ENCODE measurements at places on chromosomes 3 and 15. TPM values are rescaled to one million over a fixed set of nuclear protein-coding genes. Genes with fewer than 3 reads are reported as not detected.
A peak's percentile ranks its signal among the peaks of the same experiment; 100 is the strongest.

The CPEB1 gene
- total RNA-seq = 0.48 TPM

The MLF1 gene
- total RNA-seq = 2.9 TPM

The CLDN1 gene
- 1.6 TPM for total RNA-seq

The ALPK3 gene
- 0.46 TPM for total RNA-seq

The LTF gene
- total RNA-seq = not detected

The DLEC1 gene
- 0.43 TPM for total RNA-seq

The QTRT2 gene
- total RNA-seq = 27.5 TPM

DNA sequence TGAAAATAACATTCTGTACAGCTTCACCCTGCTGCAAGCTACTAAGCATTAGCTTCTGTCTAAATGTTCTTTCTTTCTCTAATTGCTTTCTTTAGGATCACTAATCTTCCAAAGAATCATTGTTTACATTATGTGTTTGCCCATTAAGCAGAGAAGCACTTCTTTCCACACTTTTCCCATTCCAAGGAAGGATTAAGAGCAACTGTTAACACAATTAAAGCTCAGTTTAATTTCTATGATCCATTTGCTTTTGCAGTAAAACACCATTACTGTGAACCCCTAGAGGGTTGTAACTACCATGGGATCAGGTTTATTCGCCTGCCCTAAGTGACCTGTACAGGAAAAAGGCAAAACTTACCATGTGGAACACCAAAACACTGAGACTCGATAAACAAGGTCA, 125.8 kb upstream of the ZNF385D start:
- H3K36me3 ChIP-seq = peaks cover 4% of the 10 kb centered on the region
- no peak overlapping the region for H3K27ac ChIP-seq
- no peaks in the 10 kb centered on the region for H3K4me1 ChIP-seq
- no peaks in the 10 kb centered on the region for H3K27me3 ChIP-seq

GRCh38 chr15:100760357-100760903, 119.2 kb upstream of the ALDH1A3 start:
- no peak overlapping the region for H3K27ac ChIP-seq
- no peak overlapping the region for H3K4me3 ChIP-seq
- no peak for DNase-seq
- no peaks in the 10 kb centered on the region for H3K36me3 ChIP-seq
- H3K27me3 ChIP-seq = peaks cover 37% of the 10 kb centered on the region
- H3K4me1 ChIP-seq = peaks cover 14% of the 10 kb centered on the region

DNA sequence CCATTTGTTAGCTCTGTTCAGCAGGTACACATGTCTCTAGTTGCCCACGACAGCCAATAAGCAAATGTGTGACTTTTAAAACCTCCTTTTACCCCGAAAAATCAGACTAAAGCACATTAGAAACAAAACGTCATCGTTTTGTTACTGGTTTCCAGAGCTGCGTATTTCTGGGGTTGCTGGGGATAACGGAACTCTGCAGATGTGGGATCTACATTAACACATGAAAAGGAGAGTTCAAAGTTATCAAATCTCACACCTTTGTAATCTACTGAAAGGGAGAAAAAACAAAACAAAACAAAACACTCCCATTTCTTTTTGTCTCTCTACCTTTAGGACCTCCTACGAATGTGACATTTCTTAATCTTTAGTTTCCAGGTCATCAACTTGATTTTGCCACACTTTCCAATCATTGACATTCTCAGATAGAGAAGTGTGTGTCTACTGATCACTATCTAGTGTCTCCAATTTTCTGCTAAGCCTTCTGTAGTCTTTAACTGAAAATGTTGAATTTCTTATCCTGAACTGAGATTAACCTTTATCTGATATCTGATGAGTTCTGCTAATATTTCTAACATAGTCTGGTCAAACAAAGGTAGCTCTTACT, 93.0 kb upstream of the TSPAN3 start:
- no peaks in the 10 kb centered on the region for H3K27me3 ChIP-seq
- H3K4me1 ChIP-seq = peaks cover 38% of the 10 kb centered on the region
- no peak overlapping the region for H3K27ac ChIP-seq
- no peak overlapping the region for H3K4me3 ChIP-seq
- DNase-seq = no peak

DNA sequence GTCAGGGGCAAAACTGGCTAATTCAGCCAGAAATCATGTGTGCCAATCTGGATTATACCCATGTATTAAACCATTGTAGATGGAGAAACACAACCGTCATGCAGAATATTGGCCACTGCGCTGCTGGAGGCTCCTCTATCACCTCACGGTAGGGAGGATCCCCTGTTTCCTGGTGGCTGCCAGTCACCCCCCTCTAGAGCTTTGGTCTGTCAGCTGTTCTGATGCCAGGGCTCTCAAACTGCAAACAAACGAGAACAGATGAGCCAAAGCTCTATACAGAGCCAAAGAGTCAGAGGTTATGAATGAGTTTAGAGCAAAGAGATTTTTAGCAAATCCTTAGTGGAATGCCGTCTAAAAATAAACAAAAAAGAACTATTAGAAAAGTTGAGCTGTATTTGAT, 62.5 kb downstream of the IL20RB start:
- H3K36me3 ChIP-seq = no peaks in the 10 kb centered on the region
- no peak overlapping the region for H3K27ac ChIP-seq
- no peaks in the 10 kb centered on the region for H3K27me3 ChIP-seq
- no peak overlapping the region for H3K4me3 ChIP-seq
- no peaks in the 10 kb centered on the region for H3K4me1 ChIP-seq

- peak; percentile 15 for DNase-seq
- no peaks in the 10 kb centered on the region for H3K36me3 ChIP-seq
- peak overlapping the region; percentile 55 for H3K27ac ChIP-seq
- peaks cover 38% of the 10 kb centered on the region for H3K27me3 ChIP-seq
Observed at GRCh38 chr3:149620291-149621020, 37.4 kb downstream of the WWTR1 start.

DNA sequence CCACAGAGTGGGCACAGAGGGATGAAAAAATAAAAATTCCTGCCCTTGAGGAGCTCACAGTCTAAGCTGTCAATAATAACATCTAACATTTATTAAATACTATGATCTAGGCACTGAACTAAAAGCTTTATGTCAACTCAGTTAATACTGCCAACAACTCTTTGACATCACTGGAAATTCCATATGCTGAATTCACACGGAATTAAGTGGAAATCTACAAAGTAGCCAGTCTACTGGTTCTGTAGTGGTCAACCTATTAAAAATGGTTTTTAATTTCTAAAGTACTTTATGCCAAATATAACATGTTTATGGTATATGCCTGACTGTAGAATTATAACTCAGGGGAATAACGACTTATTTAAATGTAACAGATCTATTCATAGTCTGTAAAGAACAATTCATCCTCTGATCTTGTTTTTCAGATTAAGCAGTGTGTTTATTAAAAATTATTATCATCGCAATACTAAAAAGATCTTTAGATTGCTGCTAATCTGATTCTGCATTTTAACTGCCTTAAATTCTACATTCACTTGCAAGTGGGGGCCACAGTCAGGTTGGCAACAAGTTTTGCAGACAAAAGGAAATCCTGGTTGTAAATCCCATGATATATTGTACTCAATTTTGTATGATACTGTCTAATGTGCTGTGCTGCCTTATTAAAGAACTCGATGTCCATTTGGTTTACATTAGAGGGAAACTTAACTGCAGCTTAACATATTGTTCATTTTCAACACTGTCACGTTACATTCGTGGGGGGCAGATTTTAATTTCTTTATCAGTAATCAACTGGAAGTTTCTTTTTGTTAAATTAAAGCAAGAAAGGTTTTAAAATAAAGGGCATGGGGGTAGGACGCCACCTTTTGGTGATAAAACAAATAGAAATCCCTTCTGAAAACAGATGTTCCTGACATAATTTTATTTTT, 2.6 kb upstream of the FOXP1 start:
- peak overlapping the region; percentile 38 for H3K27ac ChIP-seq
- no peaks in the 10 kb centered on the region for H3K27me3 ChIP-seq
- DNase-seq = peak; percentile 12
- H3K36me3 ChIP-seq = peaks cover 8% of the 10 kb centered on the region
- H3K4me3 ChIP-seq = peak overlapping the region; percentile 95

GRCh38 chr3:129344540-129345220, 66.0 kb downstream of the HMCES start:
- no peak for DNase-seq
- peaks cover 32% of the 10 kb centered on the region for H3K27me3 ChIP-seq
- no peaks in the 10 kb centered on the region for H3K36me3 ChIP-seq
- H3K4me3 ChIP-seq = no peak overlapping the region
- H3K4me1 ChIP-seq = peaks cover 6% of the 10 kb centered on the region

DNA sequence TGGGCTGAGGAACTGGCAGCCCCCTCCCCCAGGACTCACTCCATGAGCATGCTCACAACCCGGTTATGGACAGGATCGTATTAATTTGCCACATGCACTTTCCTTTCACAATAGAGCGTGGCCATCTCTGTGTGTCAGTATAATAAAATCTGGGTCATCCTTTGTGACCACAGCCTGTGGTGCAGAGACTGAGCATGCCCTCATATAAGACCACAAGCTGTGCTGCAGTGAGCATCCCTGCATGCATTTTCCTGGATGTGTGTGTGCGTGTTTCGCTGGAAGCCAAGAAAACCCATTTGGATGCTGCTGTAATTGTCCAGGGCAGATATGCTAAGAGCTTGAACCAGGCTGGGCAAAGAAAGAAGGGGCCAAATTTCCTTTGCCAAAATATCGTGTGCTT, 39.7 kb downstream of the CYP11A1 start:
- H3K27me3 ChIP-seq = no peaks in the 10 kb centered on the region
- H3K4me1 ChIP-seq = peaks cover 10% of the 10 kb centered on the region
- no peak overlapping the region for H3K27ac ChIP-seq
- H3K4me3 ChIP-seq = no peak overlapping the region

- DNase-seq = no peak
- H3K27ac ChIP-seq = no peak overlapping the region
- H3K36me3 ChIP-seq = no peaks in the 10 kb centered on the region
- H3K27me3 ChIP-seq = peaks cover 6% of the 10 kb centered on the region
- H3K4me3 ChIP-seq = no peak overlapping the region
- no peaks in the 10 kb centered on the region for H3K4me1 ChIP-seq
Observed at GRCh38 chr3:190854062-190854461, 8.4 kb downstream of the GMNC start.

GRCh38 chr3:159821110-159821509, 167.5 kb upstream of the IL12A start:
- H3K27me3 ChIP-seq = peaks cover 11% of the 10 kb centered on the region
- no peak overlapping the region for H3K27ac ChIP-seq
- no peaks in the 10 kb centered on the region for H3K36me3 ChIP-seq

DNA sequence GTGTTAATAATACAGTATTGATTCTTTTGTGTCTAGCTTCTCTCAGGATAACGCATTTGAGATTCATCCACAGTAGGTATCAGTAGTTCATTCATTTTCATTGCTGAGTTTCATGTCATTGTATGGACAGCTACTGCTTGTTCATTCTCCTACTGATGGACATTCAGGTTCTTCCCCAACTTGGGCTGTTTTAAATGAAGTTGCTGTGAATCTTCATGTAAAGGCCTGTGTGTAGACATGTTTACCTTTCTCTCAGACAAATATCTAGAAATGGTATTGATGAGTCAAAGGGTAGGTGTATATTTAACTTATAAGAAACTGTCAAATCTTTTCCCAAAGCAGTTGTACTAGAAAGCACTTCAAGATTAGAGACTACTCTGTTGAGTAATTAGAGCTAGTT, 26.7 kb downstream of the MCF2L2 start:
- peaks cover 7% of the 10 kb centered on the region for H3K4me1 ChIP-seq
- H3K4me3 ChIP-seq = no peak overlapping the region
- no peak for DNase-seq
- H3K27me3 ChIP-seq = no peaks in the 10 kb centered on the region
- H3K36me3 ChIP-seq = no peaks in the 10 kb centered on the region

- no peak overlapping the region for H3K4me3 ChIP-seq
- no peaks in the 10 kb centered on the region for H3K27me3 ChIP-seq
- peaks cover 3% of the 10 kb centered on the region for H3K36me3 ChIP-seq
- peaks cover 53% of the 10 kb centered on the region for H3K4me1 ChIP-seq
Observed at GRCh38 chr3:112360561-112360960, 27.6 kb downstream of the CD200 start.

GRCh38 chr3:52851348-52851747, 16.5 kb upstream of the MUSTN1 start:
- peak; percentile 41 for DNase-seq
- no peaks in the 10 kb centered on the region for H3K36me3 ChIP-seq
- no peak overlapping the region for H3K4me3 ChIP-seq
- no peaks in the 10 kb centered on the region for H3K4me1 ChIP-seq
- H3K27ac ChIP-seq = no peak overlapping the region
- no peaks in the 10 kb centered on the region for H3K27me3 ChIP-seq

- no peak for DNase-seq
- no peaks in the 10 kb centered on the region for H3K4me1 ChIP-seq
- peaks cover 7% of the 10 kb centered on the region for H3K27me3 ChIP-seq
- peaks cover 2% of the 10 kb centered on the region for H3K36me3 ChIP-seq
- no peak overlapping the region for H3K4me3 ChIP-seq
Observed at GRCh38 chr3:120498556-120499346, 48.0 kb upstream of the FSTL1 start.

GRCh38 chr3:43733459-43734384, 43.0 kb downstream of the ABHD5 start:
- no peak overlapping the region for H3K4me3 ChIP-seq
- no peak for DNase-seq
- H3K4me1 ChIP-seq = no peaks in the 10 kb centered on the region
- no peak overlapping the region for H3K27ac ChIP-seq

Measured in activated T-cell treated with anti-CD3 and anti-CD28 coated beads, Interleukin-2, amount 50 U/mL, for 72 hours (primary cell).